ENCODE measurements at places on chromosomes 7 and 10. TPM values are rescaled to one million over a fixed set of nuclear protein-coding genes. Genes with fewer than 3 reads are reported as not detected.

DNA sequence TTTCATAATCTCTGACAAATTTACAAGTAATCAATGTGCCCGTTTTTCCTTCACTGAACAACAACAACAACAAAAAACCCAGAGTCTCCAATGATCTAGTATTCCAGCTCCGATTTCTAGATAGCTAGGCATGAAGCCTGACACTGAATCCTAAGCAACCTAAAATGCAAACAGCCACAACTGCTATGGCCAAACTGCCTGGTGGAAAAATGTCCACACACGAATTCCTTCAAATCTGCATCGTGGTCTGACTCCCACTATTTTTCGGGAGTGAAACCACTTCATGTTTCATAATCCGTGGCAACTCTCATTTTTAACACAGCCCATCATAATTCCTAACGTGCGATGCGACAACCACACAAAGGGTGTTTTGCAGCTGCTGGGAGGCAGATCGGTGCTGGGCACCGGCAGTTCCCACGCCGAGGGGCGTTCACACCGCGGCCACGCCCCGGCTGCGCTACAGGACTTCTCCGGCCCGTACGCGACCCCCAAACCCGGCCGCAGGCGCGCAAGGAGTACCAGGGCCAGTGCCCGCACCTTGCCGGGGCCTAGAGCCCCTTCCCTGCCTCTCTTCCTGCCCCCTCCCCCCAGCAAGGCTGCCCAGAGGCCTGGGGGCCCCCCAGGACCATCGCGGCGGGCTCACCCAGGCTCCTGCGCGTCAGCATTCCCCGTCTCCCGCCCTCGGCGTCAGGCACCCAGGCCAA lies 814 bp downstream of the RUFY2 start:
- peaks cover 24% of the 10 kb centered on the region for H3K4me1 ChIP-seq
- H3K36me3 ChIP-seq = peaks cover 2% of the 10 kb centered on the region
- H3K27me3 ChIP-seq = no peaks in the 10 kb centered on the region
- peak overlapping the region; percentile 90 for H3K27ac ChIP-seq

SYT15 gene
- 0.38 TPM for total RNA-seq

- no peaks in the 10 kb centered on the region for H3K27me3 ChIP-seq
- no peak for DNase-seq
- H3K4me1 ChIP-seq = peaks cover 1% of the 10 kb centered on the region
- H3K27ac ChIP-seq = no peak overlapping the region
- H3K4me3 ChIP-seq = no peak overlapping the region
- no peaks in the 10 kb centered on the region for H3K36me3 ChIP-seq
Measured at GRCh38 chr7:12695965-12696364, 8.5 kb downstream of the ARL4A start.

- no peak overlapping the region for H3K27ac ChIP-seq
- no peaks in the 10 kb centered on the region for H3K36me3 ChIP-seq
- no peak for DNase-seq
- H3K27me3 ChIP-seq = peaks cover 13% of the 10 kb centered on the region
Measured at GRCh38 chr7:90777041-90777440, 180.9 kb downstream of the CDK14 start.
